Activated naive CD4-positive, alpha-beta T cell (primary cell): ENCODE measurements at places on chromosomes 11 and 22.

GRCh38 chr11:57630171-57630570 lies 19.5 kb downstream of the YPEL4 start:
- DNase-seq: no peak

DNA sequence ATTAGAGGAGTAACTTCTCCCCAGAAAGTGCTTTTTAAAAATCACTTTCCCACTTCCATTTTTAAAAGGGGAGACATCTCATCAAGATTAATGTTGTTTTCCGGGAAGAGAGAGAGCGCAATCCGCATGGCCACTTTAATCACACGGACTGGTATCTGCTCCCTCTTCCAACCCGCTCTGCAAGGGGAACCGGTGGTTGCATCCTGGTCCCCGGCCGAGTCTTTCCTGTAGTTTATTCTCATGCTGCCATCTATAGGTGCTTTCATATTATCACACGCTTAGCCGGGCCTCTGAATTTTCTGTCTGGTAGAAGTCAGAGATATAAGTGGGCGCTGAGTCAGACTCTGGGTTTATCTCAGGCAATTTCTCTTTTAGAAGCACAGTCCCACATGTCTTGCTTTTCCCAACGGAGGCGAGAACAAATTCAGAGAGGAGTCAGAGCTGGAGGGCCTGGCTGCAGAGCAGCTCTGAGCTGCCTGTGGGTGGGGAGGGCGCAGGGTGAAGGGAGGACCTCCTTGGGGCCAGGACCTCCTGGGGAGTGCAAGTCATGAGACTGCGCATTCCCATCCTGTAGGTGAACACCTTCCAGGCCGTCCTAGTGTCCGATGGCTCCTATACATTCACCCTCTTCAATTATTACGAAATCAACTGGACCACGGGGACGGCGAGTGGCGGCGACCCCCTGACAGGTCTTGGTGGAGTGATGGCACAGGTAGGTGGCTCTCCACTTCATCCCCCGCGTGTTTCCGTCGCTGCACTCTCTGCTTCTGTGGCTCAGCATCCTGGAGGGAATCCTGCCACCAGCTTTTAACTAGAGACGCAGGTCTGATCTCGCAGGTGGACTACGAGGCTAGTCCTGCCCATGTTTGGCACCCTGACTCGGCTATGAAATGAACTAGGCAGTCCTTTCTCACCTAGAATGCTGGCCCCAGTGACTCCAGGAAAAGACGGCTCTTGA lies 11.7 kb downstream of the TECTA start:
- no peak for DNase-seq

DNA sequence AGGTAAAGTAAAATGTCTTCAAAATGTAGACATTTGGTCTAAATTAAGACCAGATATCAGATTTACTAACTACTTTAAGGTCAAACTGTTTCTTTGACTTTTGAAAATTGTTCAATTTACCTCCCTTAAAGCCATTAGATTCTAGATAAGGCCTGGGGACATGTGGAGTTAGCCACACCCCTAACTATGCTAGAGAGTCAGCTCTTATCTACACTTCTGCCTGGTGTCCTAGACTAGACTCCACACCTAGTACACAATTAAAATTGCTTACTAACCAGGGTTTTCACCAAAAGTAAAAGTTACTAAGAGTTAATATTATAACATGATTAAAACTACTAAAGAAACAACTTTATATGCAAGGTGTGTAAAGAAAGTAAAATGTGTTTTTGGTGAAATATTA lies 43.6 kb upstream of the DBX1 start:
- no peak for DNase-seq

DNA sequence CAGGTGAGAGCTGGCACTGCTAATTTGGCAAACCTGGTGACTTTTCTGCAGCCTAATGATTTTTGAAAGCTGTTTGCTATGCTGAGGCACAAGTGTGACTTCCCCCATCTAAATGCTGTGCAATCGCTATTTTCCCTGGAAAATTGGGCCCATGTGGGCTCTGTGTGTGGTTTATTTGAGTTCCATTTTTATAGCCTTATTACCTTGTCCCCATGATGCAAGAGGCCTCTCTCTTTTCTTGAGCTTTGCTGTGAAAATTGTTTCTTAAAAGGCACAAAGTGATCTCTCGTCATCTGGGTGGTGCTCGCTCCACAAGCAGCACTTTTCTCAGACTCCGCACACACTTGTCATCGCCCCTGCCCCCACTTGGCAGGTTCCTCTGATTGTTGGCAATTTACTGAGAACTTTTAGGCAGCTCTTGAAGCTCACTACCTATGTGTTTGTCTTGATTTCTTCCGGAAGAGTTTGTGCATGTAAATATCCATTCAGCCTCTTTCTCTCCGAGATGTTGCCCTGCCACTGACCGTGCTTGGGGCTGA lies 24.9 kb downstream of the BMAL1 start:
- no peak for DNase-seq

DNA sequence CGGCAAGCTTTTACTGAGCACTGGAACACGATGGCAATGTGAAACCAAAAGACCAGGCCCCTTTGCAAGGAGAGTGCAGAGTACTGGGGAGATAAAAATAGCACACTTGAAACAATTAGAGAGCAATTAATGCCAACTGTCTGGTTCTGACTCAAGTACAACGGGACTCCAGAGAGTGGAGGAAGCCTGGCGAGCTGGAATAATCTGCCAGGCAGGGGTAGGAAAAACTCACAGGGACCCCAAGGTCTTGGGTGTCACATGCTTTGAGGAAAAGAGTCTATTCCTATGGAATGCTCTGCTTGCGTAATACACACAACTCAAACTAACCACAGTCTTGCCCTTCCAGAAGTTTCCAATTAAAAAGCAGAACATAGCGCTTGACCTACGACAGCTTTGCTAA lies 113.0 kb upstream of the CLMP start:
- DNase-seq: no peak

GRCh38 chr11:17010851-17011420 lies 3.3 kb downstream of the PLEKHA7 start:
- DNase-seq: no peak

DNA sequence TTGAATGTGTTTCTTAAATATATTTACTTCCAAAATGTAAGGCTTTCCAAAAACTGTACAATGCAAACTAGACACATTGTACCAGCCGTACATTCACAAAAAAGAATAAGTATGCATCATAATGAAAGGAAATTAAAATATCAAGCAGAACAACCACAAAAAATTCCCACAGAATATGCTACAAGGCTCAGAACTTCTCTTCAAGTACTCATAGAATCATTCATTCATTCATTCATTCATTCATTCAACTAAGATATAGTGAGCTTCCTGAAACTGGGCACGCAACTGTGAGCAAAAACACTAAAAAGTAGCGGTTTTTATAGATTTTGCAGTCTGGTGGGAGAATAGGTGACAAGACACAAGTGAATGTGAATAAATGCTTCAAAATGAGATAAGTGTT lies 690.1 kb downstream of the KCNA4 start:
- DNase-seq: no peak

- no peak for DNase-seq
Observed at GRCh38 chr11:26649884-26650283, 72.0 kb downstream of the SLC5A12 start.

DNA sequence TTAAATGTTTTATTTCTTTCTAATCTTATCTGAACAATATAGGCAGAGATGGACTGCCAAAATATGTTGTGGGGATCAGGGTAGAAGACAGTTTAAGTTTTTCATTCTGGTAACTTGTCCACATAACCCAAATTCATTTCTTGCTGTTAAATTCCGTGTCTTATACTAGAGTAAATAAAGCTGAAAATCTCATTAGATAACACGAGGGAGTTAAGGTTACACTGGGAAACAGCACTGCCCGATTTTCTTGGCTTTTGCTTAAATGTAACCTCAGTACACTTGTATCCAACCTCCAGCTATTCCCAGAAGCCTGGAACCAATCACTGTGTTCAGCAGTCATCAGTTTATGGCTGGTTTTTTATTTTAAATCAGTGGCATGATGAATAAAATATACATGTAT lies 48.2 kb downstream of the MICAL3 start:
- no peak for DNase-seq

DNA sequence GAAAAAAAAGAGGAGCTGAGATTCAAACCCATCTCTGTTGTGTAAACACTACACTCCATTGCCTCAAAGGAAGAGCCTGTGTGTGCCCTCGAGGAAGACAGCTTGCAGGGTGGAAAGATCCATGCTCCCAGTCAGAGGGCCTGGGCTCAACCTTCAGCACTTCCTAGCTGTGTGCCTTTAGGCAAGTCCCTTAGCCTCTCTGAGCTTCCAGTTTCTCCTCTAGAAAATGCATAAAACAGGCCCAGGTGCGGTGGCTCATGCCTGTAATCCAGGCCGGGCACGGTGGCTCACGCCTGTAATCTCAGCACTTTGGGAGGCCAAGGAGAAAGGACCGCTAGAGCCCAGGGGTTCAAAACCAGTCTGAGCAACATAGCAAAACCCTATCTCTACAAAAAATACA lies 4.6 kb upstream of the ARFGAP2 start:
- no peak for DNase-seq

- DNase-seq: no peak
Observed at GRCh38 chr11:59791639-59792038, 18.9 kb downstream of the MRPL16 start.

- DNase-seq: no peak
Observed at GRCh38 chr11:44964526-44965209, 14.0 kb upstream of the TP53I11 start.

- no peak for DNase-seq
Observed at GRCh38 chr11:133917921-133918607, 38.7 kb downstream of the IGSF9B start.

GRCh38 chr11:30388957-30389356 lies 66.1 kb downstream of the ARL14EP start:
- DNase-seq: no peak

GRCh38 chr11:110251836-110252235 lies 44.6 kb downstream of the RDX start:
- DNase-seq: no peak

GRCh38 chr11:115611343-115611742 lies 107.1 kb upstream of the CADM1 start:
- no peak for DNase-seq

- no peak for DNase-seq
Observed at GRCh38 chr11:46009647-46010046, 87.2 kb downstream of the LARGE2 start.

DNA sequence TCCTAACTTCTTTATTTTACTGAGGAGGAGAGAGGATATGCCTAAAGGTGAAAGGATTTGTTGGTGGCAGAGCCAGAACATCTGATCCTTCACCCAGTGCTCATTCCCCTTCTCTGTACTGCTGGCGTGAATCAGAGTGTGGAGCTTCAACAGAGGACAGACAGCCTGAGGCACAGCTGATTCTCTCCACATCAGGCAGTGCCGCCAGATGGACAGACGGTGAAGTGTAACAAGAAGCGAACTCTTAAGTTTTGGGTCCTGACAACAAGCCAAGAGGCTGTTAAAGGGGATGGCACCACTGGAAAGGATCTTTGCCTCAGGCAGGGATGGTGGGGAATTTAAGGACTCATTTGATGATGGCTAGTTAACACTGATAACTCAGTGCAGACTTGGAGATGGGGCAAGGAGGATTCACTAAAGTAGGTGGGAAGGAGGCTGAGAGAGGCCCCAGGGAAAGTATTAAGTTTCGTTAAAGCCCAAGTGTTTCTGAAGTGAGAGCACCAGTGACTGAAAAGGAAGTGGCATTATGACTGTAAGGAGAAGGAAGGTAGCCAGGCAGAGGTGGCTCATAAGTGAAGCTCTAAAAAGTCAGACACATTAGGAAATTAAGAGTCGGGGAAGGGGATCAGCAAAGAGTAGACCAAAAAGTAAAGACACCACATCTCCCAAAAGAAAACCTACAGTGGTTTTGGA lies 81.3 kb downstream of the CLPB start:
- no peak for DNase-seq

GRCh38 chr11:43554148-43554473 lies 126.4 kb upstream of the HSD17B12 start:
- DNase-seq: no peak

GRCh38 chr11:63099555-63099954 lies 44.5 kb downstream of the SLC22A24 start:
- DNase-seq: no peak

- DNase-seq: no peak
Observed at GRCh38 chr11:110367571-110367970, 62.2 kb upstream of the FDX1 start.

GRCh38 chr11:112288021-112288420 lies 27.4 kb upstream of the PLET1 start:
- DNase-seq: no peak

GRCh38 chr22:25366876-25367466 lies 147.5 kb downstream of the CRYBB2 start:
- DNase-seq: no peak

- no peak for DNase-seq
Observed at GRCh38 chr22:44111562-44112155, 69.1 kb upstream of the PARVG start.

- no peak for DNase-seq
Observed at GRCh38 chr11:110463153-110463552, 33.4 kb downstream of the FDX1 start.

DNA sequence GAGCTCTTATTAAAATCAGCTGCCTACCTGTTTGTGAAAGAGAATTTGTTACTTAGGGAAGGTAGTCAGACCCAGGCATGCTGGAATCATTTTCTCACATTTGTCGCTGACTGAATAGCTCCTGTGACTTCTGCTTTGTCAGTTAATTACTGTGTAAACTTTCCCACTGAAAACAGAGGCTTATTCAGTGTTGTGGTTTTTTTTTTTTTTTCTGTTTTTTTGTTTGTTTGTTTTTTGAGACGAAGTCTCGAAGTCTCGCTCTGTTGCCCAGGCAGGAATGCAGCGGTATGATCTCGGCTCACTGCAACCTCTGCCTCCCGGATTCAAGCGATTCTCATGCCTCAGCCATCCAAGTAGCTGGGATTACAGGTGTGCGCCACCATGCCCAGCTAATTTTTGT lies 5.6 kb upstream of the LDLRAD3 start:
- no peak for DNase-seq
